Mucosa of descending colon (tissue), 3 donors: ENCODE measurements at places on chromosomes 3 and 15.

- no peak for DNase-seq
Measured at GRCh38 chr3:54028372-54028771, 94.0 kb upstream of the CACNA2D3 start.

- DNase-seq = no peak
Measured at GRCh38 chr3:52246264-52246620, 683 bp downstream of the PPM1M start.

DNA sequence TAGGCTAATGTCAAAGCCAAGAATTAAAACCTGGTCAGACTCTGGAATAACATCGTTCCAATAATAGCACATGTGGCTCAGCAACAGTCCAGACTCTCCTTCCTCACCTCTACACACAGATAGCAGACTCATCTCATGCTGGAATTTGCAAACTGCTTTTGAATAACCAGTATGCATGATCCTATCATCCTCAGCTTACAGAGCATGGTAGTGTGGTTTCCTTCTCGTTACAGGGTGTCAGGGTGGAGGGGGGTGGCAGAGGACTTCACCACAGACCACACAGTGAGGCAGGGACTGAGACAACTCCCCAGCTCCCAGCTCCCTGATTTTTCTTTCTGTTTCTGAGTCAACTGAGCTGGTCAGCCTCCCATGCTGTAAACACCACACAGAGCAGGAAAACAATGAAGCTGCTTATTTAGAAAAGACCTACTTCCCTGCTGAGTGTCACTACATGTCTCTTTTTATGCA, 101.6 kb downstream of the RPL22L1 start:
- DNase-seq = no peak

DNA sequence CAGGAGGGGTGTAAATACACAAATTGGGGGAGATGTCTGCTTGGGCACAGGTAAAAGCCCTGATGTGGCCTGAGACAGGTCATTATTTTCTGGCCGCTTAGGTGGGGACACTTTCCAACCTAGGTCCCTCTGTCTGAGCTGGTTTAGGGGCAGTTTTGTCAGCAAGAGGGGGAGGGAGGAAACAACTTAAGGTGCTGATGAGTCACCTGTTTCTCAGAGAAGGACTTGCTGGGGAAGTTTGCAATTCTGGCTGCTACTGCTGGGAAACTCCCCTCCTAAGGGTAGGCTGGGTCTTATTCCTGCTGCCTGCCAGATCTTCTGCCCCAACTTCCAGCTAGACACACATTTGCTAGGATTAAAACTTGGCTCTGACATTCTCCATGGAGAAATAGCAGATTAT, 4.8 kb upstream of the RHOV start:
- no peak for DNase-seq

DNA sequence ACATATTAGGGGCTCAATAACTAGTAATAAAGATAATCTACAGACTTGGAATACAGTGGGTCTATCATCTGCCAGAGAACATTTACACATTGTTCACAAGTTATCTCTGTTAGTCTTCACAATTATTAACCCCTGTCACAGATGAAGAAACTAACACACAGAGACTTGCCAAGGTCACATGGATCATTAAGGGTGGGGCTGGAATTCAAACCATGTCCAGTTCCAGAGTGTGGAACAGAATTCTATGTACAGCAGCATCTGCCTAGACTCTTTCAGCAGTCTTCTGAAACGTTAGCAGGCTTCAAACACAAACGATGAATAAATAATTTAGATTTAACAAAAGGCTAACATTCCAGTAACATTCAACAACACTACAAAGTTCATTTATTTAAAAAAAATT, 673.9 kb upstream of the NR2F2 start:
- DNase-seq = no peak

- no peak for DNase-seq
Measured at GRCh38 chr3:179760944-179761343, 108.1 kb downstream of the USP13 start.

DNA sequence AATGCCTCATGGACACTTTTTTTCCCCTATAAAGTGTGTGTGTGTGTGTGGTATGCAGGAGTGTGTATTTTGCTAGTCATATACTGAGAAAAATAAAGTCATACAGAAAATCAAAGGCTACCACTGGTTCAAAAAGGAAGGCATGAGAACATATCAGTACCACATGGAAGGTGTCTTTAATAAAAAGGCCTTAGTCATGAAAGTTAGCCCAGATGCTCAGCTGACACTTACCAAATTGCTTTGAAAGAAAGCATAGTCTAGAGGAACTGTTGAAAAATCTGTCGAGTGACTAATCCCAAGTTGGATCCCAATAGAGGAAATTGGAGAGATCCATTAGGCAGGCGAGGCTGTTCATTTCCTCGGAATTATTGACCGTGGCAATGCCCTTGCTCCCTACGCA, 432.9 kb upstream of the CFAP20DC start:
- no peak for DNase-seq
